Caco-2 (cell line): ENCODE measurements at places on chromosomes 4 and X.

GRCh38 chr4:87783781-87784180 lies 15.6 kb upstream of the IBSP start:
- DNase-seq, result no peak

DNA sequence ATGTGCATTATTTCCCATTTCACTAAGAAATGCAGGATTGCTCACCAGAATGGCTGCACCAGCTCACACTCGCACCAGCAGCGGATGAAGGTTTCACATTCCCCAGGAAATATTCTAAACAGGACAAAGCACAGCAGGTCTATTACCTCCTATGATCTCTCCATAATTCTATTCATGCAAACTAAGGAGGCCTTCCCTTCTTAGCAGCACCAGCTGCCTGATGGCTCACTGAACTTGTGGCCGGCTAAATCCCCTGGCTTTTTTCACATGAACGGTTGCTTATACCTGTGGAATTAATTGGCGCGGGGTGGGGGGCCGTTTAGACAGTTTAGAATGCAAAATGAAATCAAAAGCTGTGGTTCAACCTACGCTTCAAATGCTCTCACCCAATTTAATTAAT lies 73.5 kb upstream of the SRD5A3 start:
- no peak for DNase-seq

- no peak for DNase-seq
Observed at GRCh38 chr4:99653916-99654315, 3.7 kb downstream of the C4orf54 start.

- no peak for DNase-seq
Observed at GRCh38 chrX:111555406-111555958, 44.0 kb downstream of the SERTM2 start.

GRCh38 chrX:106243376-106243775 lies 75.3 kb downstream of the PWWP3B start:
- no peak for DNase-seq

DNA sequence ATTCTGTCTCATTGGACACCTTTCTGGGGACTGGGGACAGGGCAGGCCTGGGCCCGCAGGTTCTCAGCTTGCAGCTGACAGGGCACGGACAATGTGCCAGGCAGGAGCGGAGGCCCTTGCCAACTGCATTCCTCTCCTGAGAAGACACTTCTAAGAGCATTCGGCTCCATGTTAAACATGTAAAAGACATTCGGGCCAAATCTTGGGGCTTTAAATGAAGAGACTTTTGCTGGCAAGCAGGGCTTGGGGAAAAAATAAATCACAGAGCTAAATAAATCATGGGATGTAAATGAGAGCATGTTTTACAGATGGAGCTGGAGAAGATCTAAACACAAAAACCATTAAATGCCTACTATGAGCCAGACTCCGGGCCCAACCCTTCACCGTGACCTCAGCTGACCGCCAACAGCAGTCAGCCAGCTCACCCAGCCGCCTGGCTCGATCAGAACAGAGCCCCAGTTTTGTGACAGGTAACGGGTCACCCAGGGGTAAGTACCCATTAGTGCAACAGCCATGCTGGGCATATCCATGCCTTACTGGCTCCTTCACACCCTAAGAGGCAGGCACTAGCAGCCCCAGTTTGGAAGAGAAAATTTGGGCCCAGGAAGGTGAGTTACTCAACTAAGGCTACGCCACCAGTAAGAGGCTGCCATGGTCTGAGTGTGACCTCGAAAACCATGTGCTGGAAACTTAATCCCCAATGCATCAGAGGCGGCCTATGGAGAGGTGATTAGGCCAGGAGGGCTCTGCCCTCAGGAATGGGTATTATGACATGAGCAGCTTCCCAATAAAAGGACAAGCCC lies 14.7 kb downstream of the WDR1 start:
- DNase-seq, result no peak

DNA sequence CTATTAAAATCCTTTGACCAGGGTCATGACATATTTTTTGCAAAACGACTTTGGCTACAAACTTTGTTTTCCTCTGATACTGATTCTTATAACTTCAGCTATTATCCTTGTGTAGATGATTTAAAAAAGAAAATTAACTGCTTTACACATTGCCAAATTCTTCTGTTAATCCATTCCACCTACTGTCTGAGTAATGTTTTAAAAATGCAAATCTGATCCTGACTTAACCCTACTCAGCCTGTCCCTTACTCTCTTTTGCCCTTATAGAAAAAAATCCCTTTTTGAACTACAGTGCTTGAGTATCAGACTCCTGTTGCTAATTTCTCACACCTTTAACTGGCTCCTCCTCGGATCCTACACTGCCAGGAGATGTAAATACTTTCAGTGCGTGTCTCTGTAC lies 723.1 kb downstream of the ADGRL3 start:
- no peak for DNase-seq

DNA sequence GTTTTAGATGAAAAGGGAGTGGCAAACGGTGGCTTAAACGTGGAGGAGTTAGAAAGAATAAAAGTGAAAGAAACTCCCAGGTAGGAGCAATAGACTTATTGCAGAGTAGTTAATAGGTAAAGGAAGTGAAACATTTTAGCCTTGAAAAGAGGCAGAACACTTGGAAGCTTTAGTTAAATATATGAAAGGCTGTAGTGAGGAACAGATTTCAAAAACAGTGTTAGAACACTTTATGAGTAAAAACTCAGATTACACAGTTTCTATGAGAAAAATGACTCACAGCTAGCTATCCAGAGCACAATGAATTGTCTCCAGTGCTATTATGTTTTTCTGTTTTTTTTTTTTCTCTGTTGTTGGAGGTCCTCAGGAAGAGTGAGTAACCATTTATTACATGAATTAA lies 45.8 kb downstream of the TACR3 start:
- DNase-seq, result no peak

DNA sequence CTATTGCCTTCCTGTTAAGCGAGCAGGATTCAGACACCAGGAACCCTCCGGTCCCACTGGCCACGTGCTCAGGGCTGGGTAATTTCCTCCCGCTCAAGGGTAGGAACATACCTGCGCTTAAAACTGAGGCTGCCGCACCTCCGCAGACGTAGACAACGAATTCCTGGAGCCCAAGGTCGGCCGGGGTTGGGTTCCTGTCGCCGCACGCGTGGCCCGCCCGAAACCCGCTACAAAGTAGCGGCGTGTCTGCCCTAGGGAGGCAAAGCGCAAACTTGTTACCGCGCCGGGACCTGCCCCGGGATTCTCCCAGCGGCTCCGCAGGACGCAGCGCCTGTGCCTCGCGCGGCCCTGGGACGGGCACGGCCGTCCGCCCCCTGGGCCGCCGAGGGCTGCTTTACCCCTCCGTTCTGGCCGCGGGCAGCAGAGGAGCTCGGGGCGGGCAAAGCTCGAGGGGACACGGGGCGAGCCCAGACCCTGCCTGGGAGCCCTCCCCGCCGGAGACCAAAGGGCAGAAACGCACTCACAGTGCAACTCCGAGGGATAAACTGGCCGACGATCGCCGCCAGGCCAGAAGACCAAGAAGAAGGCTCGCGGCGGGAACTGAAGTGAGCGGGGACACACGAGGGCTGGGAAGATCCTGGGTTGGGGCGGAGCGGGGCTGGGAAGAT lies at the start of gene ERVMER34-1:
Gene ERVMER34-1 (minus strand): TSS at position 607 of the 668 bp plus-strand sequence. CDS start 5,905 bp downstream, outside the sequence.
- peak; percentile 53 for DNase-seq

GRCh38 chrX:153537526-153538295 lies 20.3 kb downstream of the ATP2B3 start:
- DNase-seq, result no peak

DNA sequence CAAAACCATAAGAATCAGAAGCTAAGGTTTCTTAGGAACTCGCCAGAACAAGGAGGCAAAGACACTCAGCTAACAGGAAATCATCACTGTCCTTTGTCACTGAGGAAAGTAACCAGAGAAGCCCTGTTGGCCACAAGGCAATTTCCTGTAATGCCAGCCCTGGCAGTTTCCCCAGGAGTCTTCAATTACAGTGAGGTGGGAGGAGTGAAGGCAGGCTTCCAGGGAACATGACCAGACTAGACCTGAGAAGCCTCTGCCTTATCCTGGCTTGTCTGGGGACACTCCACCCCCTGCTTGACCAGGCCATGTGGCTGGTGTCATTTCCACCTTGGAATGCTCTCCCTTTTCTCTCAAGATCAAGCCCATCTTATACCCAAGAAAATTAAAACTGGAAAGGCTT lies 125.3 kb downstream of the COL4A6 start:
- DNase-seq, result no peak

GRCh38 chr4:53605783-53606182 lies 14.5 kb upstream of the LNX1 start:
- no peak for DNase-seq

DNA sequence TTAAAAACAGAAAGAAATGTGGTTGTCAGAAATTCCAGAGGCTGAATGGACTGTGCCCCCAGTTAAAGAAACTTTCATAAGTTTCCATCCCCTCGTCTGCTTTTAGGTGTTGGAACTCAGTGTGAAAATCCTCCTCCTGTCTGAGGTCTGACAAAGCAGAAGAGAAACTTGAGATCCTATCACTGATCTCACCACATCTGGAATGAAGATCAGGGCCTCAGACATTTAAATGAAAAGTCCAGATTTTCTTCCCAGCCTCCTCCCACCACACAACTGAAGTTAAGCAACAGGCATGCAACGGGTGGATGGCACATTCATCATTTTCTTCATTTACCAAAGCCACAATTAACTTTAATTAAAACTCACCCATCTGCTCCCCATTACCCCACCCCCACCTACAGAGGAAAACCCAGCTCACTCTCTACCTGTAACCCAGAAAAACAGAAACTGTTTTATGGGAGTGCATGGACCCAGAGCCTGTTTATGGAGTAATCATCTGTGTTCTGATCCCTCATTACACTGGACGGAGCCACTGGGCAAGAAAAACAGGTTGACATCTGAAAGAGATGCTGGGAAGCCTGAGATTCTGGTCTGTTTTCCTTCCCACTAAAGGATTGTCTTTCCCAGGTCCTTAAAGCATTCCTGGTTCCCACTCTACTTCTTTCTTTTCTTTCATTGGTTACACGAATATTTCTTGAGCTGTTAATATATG lies 58.1 kb upstream of the HOPX start:
- no peak for DNase-seq

- no peak for DNase-seq
Observed at GRCh38 chrX:69597399-69597798, 18.5 kb upstream of the EDA start.

DNA sequence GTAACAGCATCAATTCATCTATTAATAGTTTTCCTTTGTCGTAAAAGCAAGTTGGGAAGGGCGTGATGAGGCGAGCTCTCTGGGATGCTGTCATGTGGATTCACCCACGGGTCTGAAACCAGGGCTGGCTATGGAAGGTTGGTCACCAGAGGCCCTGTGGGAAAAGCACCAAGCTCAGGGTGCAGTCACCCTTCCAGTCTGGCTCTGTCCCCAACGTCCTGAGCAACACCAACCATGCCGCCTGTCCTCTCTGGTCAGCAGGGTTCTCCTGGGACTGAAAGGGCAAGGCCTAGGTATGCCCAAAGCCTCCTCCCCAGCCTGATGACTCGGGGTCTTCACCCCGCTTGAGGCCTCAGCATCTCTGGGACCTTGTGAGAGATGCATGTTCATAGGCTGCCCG lies 97.2 kb upstream of the MSX1 start:
- DNase-seq, result no peak

GRCh38 chrX:99445336-99445735 lies 964.7 kb downstream of the PCDH19 start:
- DNase-seq, result no peak

GRCh38 chr4:189129044-189129694 lies 811.5 kb upstream of the FRG1 start:
- DNase-seq, result no peak
